ENCODE measurements at places on chromosomes 5 and 9.
A peak's percentile ranks its signal among the peaks of the same experiment; 100 is the strongest.

DNA sequence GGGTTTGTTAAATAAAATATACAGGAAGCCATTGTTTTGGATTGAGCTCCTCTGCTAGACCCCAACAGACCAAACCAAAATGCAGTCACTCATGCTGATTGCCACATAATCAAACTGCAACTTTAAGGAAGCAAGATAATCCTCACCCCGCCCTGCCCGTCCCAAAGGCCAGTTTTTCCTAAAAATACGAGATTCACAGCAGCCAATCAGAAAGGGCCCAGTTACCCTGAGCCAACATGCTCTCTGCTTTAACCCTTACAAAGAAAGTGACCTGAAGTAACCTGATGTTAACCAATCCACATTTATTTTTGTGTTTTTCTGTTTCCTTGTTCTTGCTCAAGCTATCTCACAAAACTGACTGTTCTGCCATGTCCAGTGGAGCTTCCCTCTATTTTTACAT is 21.5 kb upstream of the RNF20 start:
- no peak for DNase-seq

DNA sequence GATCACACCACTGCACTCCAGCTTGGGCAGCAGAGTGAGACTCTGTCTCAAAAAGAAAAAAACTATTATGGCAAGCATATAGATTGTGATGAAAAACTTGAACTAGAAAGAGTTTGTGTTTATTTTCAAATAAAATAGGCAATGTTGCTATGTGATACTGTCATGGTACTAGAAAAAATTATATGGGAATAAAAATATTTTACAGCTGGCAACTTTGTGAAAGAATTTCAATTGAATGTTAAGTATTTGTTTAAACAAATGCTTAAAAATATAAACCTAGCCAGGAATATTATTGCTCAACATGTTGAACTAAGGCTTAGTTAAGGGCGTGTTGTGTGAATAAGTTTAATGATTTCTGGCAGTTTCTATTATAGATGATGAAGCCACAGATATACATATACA is 31.7 kb downstream of the HSDL2 start:
- DNase-seq = peak; percentile 13

- no peak for DNase-seq
Observed at GRCh38 chr5:97545446-97545845, 362.4 kb upstream of the RIOK2 start.

GRCh38 chr5:54996466-54996865 is 11.1 kb upstream of the ESM1 start:
- DNase-seq = peak; percentile 79

- DNase-seq = no peak
Observed at GRCh38 chr5:126443374-126443851, 20.2 kb downstream of the GRAMD2B start.

DNA sequence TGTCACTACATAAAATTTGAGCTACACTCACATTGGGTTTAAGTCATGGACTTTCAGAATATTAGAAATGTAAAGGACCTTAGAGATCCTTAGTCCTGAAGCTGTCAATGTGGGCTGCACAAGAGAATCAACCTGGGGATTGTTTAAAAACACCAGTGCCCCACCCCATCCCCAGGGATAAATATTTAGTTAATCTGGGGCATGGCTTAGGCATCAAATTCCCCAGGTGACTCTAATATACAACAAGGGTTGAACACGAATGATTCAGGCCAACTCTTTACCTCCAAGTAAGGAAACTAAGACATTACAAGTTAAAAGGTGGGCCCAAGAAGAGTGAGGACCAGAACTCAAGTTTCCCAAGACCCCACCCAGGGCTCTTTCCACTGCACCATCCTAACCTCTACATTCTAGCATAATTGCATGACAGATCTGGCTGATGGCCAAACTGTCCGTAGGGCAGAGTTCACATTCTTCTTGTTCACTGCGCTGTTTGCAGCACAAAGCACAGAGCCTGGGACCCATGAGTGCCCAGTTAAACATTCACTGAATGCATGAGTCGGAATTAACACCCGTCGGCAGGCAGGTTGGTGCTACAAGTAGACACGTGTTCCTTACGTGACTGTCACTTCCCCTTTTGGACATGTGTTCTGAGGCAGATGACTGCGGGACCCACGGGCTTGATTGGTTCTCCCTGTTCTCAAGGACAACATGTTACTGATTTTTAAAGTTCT is 25.2 kb downstream of the CYFIP2 start:
- peak; percentile 62 for DNase-seq

GRCh38 chr5:172640822-172641358 is at the start of gene NEURL1B:
TSS of gene NEURL1B (plus strand) at chr5:172641263. CDS start at chr5:172641407, 144 bp downstream.
- peak; percentile 35 for DNase-seq

GRCh38 chr5:113427871-113428574 is 6.8 kb downstream of the TSSK1B start:
- no peak for DNase-seq

DNA sequence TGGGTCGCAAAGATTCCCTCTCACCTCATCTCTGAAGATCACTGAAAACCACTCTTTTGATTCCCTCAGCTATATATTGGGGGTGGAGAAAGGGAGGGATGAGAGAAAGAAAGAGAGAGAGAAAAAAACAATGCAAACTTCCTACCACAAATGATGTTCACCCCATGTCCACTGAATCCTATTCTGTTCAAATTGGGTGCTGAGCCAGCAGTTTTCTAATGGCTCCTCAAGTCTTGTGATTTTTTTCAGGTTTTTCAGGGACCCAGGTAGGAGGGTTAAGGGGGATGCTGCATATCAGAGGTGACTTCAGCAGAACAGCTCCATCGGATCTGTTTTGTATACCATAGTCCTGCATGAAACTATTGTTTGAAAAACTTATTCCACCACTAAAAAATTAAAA is 95.9 kb downstream of the SH3TC2 start:
- no peak for DNase-seq

- peak; percentile 33 for DNase-seq
Observed at GRCh38 chr9:6049798-6050197, 34.4 kb upstream of the RANBP6 start.

GRCh38 chr9:15295761-15296405 is 11.1 kb downstream of the TTC39B start:
- DNase-seq = peak; percentile 70

GRCh38 chr5:32769711-32770110 is 58.6 kb downstream of the NPR3 start:
- no peak for DNase-seq

DNA sequence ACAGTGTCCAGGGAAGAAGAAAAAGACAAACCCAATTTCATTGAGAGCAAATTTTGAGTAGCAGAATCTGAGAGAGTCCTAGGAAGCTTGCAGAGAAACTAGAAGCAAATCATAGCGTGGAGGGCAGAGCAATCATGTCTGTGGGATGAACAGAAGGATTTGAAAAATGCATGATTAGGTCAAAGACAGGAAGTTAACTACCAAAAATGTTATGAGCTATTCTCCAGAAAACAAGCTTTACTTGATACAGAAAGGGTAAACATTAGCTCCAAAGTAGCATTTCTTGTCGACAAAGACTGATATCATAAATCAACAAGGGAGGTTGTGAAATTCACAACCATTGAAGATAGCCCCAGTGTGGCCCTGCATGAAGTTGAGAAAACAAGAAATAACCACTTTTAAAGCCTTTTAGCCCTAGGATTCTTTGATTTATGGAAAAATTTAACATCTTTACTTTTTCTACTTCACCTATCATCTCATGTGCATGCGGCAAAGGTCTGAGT is 97.7 kb upstream of the MEGF10 start:
- DNase-seq = peak; percentile 55

- peak; percentile 17 for DNase-seq
Observed at GRCh38 chr5:148391422-148391821, 7.7 kb downstream of the FBXO38 start.

DNA sequence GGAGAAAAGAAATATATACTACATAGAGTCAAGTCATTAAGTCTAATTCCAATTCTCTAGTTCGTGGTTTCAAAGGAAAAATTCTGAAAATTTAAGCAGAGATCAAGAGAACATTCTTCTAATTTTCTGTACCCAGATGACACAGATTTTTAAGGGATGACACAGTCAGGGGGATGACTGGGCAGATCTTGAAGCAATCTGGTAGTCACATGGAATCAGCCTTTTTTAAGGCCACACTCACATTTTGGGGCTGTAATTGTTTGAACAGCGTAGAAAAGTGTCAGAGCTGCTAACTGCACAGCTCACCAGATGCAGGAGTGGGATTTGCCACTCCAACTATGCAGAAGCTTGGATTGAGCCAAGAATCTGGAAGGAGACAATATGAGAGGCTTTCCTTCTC is 20.4 kb downstream of the PDE4D start:
- peak; percentile 90 for DNase-seq

GRCh38 chr5:169904059-169904458 is 76.2 kb downstream of the INSYN2B start:
- peak; percentile 78 for DNase-seq

DNA sequence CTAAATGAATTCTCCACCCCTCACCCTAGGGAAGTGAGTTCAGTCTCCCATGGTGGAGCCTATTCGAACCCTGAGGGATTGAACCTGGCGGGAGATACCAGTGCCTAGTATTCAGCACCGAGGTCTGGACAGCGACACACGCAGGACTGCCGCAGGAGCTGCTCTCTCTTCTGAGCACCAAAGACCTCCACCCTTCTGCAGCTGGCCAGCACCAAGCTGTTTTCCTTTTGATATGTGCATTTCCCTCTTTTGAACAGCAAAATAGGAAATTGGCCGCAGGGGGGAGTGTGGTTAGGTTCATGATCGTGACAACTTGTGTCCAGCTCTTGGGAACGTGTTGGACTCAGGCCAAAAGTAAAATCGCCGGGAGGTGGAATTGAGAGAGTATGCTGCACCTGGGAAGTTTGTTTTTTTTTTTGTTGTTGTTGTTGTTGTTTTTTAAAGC is 1.2 kb upstream of the PCSK1 start:
- peak; percentile 84 for DNase-seq

DNA sequence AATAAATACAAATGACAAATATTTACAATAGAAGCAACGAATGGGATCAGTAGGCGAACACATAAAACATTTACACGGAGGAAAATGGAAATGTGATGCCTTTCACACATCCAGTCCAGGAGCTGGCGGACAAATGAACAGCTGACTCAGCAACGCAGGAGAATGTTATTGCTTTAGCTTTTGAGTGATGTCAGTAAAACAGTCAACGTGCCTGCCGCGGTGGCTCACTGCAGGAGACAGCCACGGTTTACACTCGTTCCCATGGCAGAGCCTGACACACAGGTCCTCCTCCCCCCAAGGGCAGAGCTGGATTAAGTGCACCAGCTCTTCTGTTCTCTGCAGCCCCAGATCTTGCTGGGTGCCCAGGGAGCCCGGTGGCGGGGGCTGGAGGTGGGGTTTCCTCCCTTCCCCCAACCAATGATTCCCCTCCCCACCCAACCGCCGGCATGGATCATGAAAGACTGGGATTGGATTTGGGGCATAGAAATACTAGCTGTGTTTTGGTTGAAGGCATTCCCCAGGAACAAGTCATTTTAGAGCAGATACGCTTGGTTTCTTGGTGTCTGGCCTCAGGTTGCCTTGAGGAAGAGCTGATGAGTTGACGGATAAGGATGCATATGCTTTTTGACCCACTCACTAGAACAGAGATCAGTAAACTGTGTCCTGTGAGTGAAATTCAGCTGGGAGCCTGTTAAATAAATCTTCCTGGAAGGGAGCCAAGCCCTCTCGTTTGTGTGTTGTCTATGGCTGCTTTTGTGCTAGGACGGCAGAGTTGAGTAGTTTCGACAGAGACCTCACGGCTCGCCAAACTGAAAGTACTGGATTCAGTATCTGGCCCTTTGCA is 12.5 kb downstream of the STC2 start:
- peak; percentile 94 for DNase-seq

All from choroid plexus epithelial cell (primary cell).